Activated naive CD4-positive, alpha-beta T cell treated with anti-CD3 and anti-CD28 coated beads, Interleukin-2, amount 50 U/mL, for 16 hours (primary cell): ENCODE measurements at places on chromosomes 7 and 10.

DNA sequence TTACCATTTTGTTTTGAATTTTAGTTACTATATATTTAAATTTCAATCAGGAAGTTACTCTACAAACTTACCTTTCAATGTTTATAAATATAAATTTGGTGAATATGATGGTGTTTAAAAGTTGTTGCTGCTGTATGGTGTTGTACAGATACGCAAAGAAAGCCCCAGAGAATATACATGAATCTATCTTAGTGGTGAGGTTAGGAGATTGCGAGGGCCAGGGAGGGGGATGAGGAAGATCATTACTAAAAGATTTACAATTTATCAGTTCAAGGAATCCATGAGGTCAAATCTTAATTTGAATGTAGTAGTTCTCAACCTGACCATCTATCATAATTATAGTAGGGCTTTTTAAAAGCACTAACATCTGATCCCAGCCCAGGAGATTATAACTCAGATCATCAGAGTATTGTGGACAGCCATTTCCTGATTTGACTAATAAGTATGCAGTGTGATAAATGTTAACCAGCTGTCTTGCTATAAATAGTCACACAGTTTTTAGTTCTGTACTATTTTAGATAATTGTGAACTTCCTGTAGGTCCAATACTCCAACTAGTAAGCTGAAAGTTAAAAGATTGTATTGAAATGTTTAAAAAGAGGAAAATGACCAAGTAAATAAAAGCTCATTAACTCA is 23.6 kb downstream of the FAM3C start:
- DNase-seq = no peak

GRCh38 chr7:17142831-17143541 is 155.5 kb upstream of the AHR start:
- no peak for DNase-seq

DNA sequence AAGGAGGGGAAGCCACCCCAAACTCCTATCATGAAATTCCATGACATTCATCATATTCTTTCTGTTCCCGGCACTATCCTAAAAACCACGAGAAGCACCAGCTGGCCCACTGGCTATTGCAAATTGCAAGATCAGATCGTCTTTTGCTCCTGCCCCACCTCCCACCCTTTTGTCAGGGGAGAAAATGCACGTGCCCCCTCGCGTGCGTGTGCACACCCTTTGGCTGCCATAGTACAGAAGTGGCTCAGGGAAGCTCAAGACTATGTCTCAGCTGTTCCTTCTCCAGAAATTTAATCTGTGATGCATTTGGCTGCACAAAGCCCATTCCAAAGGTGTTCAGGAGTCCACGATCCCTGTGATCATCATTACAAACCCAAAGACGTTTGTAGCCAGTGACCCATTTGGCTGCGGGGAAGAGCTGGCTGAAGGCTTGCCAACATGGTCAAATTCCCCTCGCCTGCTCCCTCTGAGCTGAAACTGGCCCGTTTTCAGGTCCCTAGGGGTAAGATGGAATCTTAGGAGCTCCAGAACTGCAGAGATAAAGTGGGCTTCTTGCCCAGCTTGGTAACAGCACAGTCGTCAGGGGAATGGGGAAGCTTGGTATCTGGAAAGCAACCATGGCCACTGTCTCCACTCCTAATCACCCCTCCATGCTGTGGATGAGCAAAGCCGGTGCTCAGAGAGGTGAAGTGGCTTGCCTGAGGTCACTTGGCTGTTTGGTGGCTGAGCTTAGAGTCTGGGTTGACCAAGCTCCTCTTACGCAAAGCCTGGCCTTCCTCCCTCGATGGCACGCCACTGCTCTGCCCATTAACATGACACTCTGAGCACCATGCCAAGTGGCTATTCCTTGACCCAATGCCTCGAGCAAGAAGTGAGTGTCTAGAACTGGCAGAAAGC is 155.4 kb downstream of the NEURL1 start:
- DNase-seq = no peak

DNA sequence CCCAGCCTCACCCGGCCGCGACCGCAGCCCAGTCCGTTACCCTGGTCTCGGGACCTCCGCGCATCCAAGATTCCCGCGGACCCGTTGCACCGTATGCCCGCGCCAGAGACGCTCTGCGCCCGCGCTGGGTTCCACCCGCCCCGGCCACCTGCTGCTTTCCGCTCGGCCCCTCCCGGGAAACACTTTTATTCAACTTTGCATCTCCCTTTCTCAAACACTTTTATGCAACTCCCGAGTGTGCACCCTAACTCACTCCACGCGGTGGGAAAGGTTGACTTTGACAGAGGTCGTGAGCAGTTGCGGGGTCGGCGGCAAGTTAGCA is at the start of gene ODAD2:
TSS of gene ODAD2 (minus strand) at position 126 of the 322 bp plus-strand sequence. CDS start 3,937 bp downstream, outside the sequence.
- DNase-seq = peak; percentile 18

DNA sequence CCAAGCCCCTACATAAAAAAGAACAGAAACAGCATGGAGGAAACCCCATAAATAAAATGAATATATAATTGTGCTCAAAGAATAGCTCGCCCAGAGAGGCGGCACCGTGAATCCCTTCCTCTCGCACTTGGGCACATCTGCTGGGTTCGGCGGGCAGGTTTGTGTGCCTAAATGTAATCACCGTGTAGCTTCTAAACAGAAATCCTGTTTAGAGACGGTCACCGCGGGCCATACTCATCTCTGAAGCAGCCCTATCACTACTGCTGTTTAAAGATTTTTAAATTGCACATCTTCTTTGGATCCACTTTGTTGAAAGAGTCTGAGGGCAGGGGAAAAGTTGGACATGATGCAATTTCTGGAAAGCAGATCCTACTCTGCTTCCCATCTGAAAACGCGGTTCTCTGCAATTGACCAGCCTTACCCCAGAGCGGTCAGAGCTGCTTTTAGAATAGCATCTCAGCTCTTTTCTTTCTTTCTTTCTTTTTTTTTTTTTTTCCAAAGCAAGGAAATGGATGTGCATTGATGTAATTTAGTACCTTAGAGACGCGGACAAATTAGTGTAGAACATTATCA is 6.4 kb downstream of the DRGX start:
- DNase-seq = no peak

GRCh38 chr7:55500117-55500756 is 72.1 kb downstream of the VOPP1 start:
- DNase-seq = no peak

GRCh38 chr10:117132751-117133231 is 5.3 kb downstream of the VAX1 start:
- no peak for DNase-seq

GRCh38 chr7:11829954-11830353 is 2.0 kb downstream of the THSD7A start:
- no peak for DNase-seq

- DNase-seq = no peak
These were observed 202.2 kb downstream of the TCERG1L start for GRCh38 chr10:131109291-131109690.

- DNase-seq = no peak
These were observed 11.0 kb downstream of the CYREN start for GRCh38 chr7:135159359-135160085.

DNA sequence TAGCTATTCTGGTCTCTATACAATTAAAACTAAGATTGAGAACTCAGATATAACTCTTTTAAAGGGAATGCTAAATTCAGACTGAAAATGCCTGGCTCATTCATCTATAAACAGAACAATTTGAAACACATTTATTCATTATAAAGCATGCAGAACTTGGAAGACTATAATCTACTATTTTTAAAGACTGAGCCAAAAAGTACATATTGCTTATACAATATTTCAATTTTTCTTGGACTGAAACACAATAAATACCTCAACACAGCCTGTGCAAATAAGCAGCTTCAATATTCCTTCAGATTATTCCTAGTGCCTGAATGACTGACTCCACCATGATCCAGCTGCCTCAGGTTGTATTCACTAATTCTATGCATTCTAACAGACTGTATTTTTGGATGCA is 15.5 kb upstream of the PHYH start:
- no peak for DNase-seq

DNA sequence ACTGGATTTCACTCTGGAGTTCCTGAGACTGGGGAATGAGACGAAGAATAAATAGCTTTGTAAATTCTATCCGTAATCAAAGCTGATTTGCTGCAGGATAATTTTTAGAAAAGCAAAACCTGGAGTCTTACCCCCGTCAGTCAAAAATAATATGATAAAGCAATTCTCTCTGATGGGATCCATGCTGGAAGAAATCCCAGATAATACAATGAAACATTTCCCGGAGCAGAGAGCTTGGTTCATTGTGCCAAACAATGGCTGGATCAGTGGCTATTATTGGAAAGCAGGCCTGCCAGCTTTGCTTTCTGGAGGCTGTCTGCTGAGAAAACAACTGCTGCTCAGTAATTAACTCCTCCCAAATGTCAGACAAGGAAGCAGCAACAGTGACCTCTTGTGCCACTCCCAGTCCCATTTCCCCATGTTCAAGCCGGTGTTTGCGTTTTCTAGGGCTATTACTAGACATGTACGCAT is 609.4 kb upstream of the PCDH15 start:
- DNase-seq = no peak

DNA sequence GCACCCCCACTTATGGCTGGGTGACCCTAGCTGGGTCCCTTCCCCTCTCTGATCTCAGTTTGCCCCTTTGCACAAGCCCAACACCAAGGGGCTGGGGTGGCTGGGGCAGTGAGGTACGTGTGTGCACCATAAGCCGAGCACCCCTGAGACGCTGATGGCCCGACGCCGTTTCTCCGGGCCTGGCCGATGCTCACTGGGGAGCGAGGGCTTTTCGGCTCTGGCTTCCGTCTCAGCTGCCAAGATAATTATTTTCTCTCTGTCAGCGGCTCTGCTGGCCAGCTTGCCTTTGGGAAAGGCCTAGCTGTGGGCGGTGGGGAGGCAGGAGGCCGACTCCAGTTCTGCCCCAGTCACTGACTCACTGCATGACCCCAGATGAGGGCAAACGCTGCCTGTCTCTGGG is 91.0 kb downstream of the ZMIZ1 start:
- no peak for DNase-seq

DNA sequence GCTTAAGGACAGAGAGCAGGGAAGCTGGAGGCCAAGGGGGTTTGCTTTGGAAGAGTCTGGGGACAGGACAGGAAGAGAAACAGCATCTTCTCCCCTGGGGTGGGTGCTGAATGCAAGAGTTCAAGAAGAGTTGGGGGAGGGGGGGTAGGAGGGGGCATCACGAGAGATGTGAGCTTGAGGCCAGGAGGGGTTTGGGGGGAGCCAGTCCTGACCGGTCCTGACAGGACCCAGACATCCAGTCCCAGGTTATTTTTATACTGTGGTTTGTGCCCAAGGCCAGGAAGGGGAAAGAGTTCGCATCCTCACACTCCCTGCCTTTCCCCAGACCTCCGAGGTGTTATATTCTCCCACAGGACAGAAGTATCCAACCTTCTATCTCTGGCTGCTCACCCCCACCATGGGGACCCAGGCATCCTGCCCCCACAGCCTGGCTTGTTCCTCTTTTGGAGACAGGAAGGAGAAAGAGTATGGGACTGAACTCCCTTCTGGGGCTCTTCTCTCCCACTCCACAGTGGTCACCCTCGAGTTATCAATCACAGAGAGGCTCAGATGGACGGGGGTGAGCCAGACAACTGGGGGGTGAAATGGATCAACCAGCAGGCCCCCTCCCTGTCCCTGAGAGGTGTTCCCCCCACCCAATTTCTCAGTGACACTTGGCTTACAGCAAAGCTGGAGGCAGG is 2.8 kb downstream of the TSC22D4 start:
- no peak for DNase-seq

GRCh38 chr10:98555021-98555619 is 108.4 kb upstream of the HPS1 start:
- DNase-seq = no peak

DNA sequence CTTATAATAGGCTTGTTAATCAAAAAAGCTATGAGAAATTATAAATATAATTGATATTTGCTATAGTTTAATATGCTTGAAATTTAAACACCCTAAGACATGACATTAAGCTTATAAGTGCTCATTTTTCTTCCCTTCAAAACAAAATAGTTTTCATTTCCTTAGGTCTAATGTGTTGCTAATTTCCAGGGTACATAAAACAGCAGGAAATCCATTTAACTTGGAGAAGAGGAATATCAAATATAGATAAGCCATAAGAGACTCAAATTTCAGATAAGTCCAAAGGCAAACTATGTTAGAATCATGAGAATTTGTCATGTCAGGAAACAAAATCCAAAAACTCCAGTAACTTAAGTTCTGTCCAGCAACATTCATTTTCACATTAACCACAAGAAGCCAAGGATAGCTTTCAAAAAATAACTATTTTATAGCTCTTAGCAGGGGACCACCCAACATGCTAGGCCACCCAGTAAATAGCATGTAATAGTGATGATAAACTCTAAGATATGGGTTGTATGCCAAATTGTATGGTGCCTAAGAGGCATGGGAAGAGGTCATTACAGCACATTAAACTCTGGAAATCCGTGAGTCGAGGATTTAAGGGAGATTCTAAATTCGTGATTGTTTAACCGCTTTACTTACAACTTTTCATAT is 298.1 kb downstream of the CRPPA start:
- DNase-seq = no peak

DNA sequence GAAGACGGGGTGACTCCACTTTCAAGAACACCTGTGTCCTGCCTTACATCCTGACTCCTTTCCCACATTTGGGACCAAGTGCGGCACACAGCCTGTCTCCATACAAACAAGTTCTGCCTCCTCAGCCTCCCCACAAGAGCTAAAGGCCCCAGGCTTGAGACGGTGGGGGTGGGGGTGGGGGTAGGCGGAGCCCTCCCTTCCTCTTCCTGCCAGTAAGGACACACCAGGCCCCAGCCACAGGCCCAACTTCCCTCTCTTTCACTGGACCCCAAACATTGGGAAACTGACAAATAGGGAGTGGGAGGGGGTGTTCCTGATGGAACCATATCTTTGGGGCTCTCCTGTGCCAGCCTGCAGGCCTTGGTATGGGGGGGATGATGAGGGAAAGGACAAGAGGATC is 4.6 kb downstream of the CDK5 start:
- DNase-seq = no peak

- DNase-seq = no peak
These were observed 3.0 kb downstream of the NUP42 start for GRCh38 chr7:23184709-23185359.

DNA sequence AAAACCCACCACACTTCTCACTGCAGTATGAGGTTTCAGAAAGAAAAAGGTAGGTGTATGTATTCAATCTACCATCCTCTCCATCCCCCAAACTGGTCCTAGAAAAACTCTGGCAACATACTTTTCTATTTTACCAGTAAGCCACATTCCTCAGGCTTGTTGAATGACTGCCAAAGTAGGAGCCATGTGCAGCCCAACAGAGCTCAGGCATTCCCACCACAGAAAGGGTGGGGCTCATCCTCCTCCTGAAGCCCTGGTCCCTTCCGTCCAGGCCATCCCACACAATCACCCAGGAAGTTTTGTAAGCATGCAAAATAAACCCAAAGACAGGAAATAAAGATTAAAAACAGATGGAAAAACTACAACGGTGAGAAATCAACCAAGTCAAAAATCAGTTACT is 57.2 kb downstream of the MAD1L1 start:
- DNase-seq = no peak

GRCh38 chr10:116719804-116720203 is 22.6 kb downstream of the HSPA12A start:
- DNase-seq = no peak

GRCh38 chr7:151696721-151697514 is 177.2 kb upstream of the RHEB start:
- no peak for DNase-seq

- DNase-seq = no peak
These were observed 129.8 kb downstream of the BUB3 start for GRCh38 chr10:123284022-123284421.
